ENCODE measurements at places on chromosomes 5 and 9.

- no peak for DNase-seq
Measured at GRCh38 chr5:1765880-1766235, 33.8 kb downstream of the MRPL36 start.

- DNase-seq, result no peak
Measured at GRCh38 chr9:114769624-114770023, 36.2 kb downstream of the TNFSF15 start.

- no peak for DNase-seq
Measured at GRCh38 chr5:107389775-107390148, 281.0 kb downstream of the EFNA5 start.

DNA sequence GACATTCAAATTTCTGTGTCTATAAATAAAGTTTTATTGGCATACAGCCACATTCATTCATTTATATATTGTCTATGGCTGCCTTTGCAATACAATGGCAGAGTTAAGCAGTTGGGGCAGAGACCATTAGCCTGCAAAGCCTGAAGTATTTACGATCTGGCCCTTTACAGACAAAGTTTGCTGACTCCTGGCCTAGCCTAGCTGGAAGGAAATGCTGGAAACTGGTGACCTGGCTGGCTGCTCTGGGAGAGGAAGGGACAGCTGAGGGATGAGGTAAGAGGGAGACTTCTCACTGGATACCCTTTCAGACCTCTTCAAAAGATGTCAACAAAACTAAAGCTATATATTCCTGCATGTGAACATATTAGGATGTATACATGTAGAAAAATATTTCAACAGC, 66.0 kb upstream of the PPARGC1B start:
- no peak for DNase-seq

DNA sequence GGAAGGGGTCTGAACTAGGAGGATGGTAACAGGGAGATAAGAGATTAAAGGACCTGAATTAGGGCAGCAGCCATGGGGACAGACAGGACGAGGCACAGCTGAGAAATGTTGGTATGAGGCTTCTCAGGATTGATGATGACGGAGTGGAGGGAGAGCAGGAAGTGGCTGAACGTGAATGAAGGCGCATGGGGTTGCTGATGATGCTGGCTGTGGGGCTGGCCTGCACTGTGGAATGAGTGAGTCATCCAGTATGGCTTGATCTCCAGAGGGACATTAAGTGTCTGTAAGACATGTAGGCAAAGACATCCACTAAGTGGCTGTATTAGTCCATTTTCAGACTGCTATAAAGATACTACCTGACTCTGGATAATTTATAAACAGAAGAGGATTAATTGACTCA, 256.4 kb downstream of the ICE1 start:
- no peak for DNase-seq

DNA sequence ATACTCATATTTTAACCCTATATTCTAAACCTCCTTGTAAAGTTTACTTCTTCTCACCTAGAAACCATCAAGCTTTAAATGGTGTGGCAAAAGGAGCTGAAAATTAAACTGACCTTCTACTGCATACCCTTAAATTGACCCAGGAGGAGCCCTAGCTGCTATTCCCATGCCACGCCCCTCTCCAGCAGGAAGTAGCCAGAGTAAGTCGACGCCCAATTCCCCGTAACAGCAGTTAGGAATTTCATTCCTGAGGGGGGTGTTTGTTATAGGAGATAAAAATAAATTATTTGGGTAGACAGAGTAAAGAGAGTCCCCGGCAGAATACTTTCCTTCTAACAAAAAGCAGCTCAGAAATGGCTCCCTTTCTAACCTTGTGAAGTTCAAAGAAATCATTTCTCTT, 111.8 kb upstream of the FAM174A start:
- no peak for DNase-seq

GRCh38 chr5:38994324-38994927, 79.8 kb downstream of the RICTOR start:
- DNase-seq, result no peak

All from activated CD4-positive, CD25-positive, alpha-beta regulatory T cell treated with anti-CD3 and anti-CD28 coated beads, Interleukin-2, amount 50 U/mL, for 72 hours (primary cell).